ENCODE measurements at places on chromosomes 16 and 17.
A peak's percentile ranks its signal among the peaks of the same experiment; 100 is the strongest.

GRCh38 chr16:83917152-83918120 is 18.5 kb downstream of the MLYCD start:
- no peak for DNase-seq

- peak; percentile 50 for DNase-seq
Observed at GRCh38 chr16:77788181-77789084, at the start of gene VAT1L. Gene VAT1L (plus strand): TSS chr16:77788564. CDS start chr16:77788683, 119 bp downstream.

DNA sequence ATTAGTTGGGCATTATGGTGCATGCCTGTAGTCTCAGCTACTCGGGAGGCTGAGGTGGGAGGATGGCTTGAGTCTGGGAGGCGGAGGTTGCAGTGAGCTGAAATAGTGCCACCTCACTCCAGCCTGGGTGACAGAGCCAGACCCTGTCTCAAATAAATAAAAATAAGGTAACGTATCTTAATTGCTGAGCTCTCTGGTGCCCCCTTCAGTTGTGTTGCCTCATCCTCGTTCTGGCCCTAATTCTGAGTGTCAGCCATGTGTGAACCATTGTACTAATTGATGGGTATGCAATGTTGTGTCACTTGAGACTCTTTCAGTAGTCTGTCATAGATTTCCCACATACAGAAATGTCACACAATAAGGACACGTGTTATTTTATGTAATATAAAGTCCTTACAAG is 363.1 kb upstream of the RBFOX1 start:
- DNase-seq: no peak

- no peak for DNase-seq
Observed at GRCh38 chr17:48207776-48208544, 100.4 kb downstream of the SNX11 start.

DNA sequence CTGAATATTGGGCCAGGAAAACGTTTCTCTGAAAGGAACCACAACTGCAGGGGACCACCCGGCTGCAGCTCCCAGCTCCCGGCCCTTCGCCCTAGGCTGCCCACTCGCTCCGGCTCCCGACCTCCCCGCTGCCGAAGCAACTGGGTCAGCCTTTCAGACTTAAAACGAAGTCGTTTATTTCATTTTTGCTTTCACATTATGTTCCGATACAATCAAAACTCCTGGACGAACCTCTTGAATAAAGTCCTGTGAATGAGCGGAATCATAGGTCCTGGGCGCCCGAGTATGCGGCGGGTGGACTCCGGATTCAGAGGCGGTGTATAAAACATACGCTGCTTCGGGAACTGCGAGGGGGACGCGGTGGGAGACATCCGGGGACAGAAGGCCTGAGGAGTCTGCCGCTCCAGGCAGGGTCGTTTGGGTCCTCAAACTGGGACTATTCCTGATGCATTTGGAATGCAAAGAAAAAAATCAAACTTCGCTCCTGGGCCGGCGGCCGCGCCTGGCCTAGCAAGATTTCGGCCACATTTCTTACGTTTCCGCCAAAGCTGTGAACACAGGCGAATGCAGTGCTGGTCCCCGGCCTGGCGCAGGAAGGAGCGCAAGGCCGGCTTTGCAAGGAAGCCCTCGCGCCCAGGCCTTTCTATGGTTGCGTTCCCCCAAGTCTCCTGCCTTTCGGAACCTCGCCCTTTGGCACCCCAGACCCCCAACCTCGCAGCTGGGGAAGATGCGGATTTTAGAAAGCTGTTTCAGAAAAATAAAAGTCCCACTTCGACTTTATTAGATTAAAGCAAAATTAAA is 3.7 kb downstream of the CBLN1 start:
- no peak for DNase-seq

- no peak for DNase-seq
Observed at GRCh38 chr16:85058909-85059308, 31.3 kb downstream of the KIAA0513 start.

Measured in fibroblast of pulmonary artery (primary cell).